ENCODE measurements at places on chromosomes 7 and 10.

DNA sequence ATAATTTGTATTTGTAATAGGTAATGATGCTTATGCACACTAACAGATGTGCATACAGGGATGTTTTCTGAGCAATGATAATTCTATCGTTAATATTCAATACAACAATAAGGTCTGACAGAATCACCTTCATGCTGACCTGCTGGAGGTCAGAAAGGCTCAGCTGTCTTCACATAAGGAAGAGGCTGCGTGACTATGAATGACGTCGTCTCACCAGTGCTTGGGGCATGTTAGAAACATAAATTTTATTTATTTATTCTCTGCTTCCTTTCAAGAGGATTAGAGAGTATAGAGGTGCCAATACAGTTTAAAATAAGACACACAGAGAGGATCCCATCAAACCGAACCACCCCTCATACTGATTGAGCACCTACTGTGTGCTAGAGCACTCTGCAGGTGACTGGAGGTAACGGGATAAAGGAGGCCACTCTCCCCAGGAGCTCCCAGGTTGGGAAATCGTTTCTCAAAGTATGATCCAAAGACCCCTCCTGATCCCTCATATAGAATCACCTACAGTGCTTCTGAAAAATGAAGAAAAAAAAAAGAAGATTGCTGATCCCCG lies 265.6 kb upstream of the NPVF start:
- DNase-seq = no peak

DNA sequence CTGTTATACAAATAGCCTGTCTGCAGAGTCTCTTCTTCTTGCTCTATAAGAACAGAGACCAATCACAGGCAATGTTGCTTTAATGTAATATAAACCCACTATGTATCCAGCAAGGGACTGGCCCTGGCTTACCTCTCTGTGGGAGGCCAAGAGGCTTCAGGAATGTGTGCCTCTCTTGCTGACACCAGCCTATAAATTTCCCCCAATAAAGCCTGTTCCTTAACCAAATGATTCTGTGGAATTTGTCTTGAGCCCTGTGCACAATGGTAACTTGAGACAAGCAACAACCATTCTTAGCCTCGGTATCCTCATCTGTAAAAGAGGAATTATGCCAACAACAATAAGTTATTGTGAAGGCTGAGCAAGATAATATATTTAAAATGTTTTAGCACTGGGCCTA lies 563.7 kb downstream of the GRM8 start:
- DNase-seq = no peak

GRCh38 chr10:128009372-128010126 lies 102.6 kb downstream of the PTPRE start:
- DNase-seq = no peak

DNA sequence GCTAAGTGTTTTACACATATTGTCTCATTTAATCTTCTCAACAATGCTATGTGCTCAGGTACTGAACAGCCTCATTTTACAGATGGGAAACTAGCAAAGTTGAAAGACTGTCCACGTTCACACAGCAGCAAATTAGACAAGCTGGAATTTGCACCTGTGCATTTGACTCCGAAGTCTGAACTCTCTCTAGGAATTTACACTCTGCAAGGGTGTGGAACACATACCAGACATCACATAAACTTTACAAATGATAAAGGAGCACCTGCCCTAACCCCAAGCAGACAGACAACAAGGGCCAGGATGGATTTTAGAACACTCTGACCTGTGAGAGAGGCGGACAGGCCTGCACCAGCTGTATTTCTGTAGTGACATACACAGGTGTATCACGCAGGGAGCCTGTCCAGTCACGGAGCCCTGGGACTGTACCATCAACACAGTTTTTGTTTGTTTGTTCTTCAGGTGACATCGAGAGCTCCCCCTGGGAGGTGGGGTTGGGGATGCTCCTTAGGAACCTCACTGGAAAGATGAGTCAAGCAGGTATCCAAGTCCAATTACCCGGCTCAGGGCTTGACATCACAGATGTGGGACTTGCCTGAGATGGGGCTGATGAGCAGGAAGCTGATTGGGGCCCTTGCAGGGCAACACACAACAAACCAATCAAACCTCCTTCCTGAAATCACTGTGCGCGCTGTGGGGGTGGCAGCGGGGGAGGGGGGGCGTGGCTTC lies 31.0 kb downstream of the MKI67 start:
- DNase-seq = no peak

DNA sequence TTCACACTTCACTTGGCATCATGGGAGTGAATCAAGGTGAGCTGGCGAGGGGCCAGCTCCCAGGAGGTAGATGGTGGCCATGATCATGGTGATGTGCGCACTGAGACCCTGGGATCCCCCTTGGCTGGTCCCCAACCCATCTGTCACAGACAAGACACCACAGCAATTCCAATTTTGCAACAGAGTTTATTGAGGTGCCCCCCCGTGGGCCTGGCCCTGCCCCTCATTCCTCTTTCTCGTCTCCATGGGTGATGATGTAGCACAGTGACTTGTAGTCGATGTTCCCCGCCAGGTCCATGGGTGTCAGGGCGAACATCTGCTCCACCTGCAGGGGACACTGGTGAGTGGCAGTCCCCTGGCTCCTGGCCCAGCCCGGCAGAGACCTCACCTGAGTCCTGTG lies 2.4 kb downstream of the MYL7 start:
- DNase-seq = no peak

DNA sequence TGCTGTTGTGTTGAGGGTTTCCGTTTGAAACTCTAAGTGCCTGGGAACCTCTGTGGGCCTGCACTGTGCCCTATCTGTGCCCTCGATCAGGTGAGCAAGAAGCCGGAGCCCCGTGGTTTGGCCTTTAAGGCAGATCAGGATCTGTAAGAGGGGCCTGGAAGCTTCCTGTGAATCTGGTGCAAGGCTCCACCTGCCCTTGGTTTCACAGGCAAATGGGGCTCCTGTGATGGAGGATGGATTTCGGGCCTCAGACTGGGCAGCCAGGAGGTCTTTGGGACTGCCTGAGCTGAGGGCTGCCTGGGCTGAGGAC lies 21.6 kb downstream of the SCART1 start:
- no peak for DNase-seq

- no peak for DNase-seq
Measured at GRCh38 chr7:76265299-76265698, 37.2 kb upstream of the HSPB1 start.

DNA sequence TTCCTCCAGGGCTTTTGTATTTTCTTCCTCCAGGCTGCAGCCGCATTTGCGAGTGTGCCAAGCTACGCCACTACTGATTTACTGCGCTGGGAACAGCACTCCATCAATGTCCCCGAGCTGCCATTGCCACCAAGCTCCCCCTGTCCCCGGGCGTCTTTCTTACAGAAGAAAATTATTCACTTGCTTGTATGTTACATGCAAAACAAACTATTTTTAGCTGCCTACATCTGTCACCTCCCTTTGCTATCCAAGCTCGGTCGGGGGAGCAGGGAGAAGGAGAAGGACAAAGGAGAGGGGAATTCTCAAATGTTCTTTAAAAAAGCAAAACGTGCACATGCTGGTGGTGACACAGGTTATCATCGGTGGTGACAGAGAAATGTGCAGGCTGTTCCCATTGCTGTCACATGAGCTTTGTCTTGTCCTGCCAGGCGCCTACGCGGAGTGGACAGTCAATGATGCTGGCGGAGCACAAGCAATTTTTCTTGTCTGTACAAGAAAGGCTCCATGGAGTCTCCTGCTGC lies 93.1 kb downstream of the ADARB2 start:
- no peak for DNase-seq

DNA sequence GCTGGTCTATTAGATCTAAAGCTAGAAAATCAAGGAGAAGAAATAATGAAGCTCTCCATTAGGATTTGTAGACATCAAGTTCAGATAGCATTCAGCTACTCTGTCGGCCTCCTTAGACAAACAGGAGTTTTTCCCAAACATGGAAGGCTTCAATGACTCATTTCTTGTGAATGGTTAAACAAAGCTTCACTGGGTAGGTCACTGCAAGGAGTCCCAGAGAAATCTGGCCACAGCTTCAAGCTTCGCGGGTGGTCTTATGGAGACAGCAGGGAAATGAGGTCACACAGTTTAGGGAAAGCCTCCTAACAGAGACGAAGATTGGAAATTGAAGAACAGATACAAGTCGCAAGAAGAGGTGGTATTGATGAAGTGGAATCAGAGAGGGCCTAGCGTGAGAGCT lies 22.6 kb upstream of the LRRC72 start:
- no peak for DNase-seq

DNA sequence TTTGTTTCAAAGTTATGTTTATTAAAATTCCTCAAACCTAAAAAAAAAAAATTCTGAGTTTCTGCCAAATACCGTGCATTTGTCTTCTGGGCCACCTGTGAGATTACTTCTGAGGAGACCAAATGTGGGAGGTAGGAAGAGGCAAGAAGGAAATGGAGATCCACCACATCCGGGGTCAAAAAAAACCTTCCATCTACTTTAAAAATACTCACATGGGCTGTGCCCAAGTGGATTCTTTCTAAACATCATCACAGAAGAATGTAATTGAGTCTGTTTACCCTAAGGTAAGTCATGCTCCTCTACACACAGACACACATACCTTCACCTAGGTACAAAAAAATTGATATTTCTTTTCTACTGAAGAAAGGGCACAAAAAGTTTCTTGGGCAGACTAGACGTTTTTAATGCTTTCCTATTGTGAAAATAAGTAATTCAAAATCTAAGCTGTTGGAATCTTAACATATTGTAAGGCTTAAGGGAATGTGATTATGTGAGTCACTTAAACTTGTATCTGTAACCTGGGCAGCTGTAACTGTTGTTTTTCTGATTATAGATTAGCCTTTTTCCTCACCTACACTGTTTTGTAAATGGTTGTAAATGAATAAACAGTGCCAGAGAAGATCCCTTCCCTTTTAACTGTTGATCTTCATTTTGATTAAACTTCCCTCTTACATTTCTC lies 19.1 kb upstream of the SPOCK2 start:
- DNase-seq = no peak

GRCh38 chr10:95392681-95393164 lies 101.9 kb upstream of the PDLIM1 start:
- no peak for DNase-seq

- no peak for DNase-seq
Measured at GRCh38 chr7:90654718-90655427, 58.8 kb downstream of the CDK14 start.

DNA sequence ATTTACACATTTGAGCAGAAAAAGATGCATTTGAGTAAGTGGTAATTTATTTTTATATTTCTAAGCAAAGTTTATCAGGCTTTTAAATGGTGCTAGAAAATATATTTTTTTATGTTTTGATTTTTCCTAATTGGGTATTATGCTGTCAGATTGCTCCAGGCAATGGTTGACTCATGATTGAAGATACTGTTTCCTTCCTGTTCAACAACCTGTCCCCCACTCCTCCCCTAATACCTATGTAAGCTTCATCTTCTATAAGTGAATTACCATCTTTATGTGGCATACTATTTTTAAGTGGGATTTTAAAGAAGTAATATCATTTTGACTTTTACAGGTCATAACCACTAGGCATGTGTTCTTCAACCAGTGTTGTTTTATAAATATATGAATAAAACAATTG lies 21.4 kb downstream of the TSPAN13 start:
- no peak for DNase-seq

DNA sequence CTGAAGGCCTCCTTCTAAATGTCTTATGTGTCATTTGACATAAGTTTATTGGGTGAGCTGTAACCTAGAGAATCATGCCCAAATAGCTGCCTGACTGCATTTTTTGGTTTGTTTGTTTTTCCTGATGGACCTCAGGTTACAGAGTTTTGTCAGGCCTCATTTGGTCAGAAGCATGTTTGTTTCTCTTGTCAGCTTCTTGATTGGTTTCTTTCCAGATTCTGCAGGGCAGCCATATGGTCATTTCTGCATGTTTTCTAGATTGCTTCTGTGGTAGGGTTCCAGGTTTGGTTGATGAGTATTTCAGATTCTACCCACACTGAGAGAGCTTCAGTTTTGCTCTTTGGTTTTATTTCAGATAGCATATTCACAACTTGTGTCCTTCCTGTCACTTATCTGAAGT lies 28.0 kb downstream of the GLCCI1 start:
- no peak for DNase-seq

DNA sequence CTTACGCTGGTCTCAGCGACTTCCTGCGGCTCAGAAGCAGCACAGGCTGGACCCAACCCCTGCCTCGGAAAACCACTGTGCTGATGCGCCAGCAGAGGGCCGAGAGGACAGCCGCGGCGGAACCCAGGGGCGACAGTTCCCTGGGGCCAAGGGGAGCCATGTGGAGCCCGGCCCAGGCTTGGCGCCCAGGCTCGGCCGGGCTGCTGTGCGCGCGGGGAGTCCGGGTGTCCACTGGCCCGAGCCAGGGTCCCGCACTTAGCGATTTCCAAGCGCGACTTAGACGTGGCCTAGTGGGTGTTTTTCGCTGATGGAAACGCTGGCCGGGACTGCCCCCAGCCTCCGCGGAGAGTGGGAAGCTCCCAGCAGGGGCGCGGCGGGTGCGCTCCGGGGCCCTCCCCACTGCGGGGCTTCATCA lies 18.6 kb upstream of the ZNF32 start:
- no peak for DNase-seq

GRCh38 chr10:6140141-6140841 lies 51.5 kb downstream of the RBM17 start:
- no peak for DNase-seq

DNA sequence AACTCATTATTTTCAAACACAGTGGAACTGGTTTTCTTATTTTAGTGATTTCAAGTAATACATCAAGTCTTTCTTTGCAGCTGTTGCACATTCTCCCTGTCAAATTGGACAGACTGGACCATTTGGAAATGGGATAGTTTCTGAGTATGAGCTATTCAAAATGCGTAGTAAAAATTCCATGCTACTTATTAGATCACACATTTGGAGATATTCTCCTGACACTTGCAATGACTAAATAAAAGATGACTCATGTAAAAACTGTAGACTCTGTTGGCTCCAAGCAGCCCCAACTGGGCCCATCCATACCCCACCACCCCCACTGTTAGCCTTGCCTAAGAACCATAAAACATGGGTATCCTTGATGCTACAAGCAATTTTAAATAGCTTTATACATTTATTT lies 25.9 kb upstream of the BICC1 start:
- no peak for DNase-seq

DNA sequence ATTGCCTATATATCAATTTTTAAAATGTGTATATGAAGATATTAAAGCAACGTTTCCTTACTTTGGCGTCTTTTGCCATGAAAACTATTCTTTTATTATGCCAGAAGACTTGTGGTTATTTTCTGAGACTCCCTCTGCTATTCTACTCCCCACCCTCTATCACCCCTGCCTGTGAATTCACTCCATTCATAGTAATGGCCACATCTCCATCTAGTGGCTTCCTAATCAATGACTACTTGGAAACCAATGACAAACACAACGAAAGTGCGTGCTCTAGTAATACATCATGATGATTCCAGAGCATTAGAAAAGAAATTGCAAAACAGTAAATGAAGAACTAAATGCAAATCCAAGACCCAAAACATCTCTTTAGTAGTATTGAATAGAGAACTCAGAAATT lies 186.7 kb upstream of the HGF start:
- no peak for DNase-seq

DNA sequence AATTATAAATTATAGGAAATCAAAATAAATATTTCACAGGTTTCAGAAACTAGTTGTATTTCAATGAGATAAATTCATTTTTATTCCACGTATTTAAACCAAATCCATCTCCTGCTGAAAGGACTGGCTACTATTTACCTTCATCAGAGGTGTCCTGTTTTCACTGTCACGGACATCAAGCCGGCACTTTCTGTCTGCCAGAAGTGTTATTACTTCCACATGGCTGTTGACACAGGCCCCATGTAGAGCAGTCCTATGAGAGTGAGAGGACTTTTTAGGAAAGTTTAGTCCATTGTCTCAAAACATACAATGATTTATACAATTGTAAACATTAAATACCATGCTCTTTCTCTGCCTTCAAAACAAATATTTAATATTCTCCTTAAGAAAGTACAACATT lies 100.4 kb upstream of the ACBD5 start:
- DNase-seq = no peak

- DNase-seq = no peak
Measured at GRCh38 chr10:11193001-11193551, 175.4 kb downstream of the CELF2 start.
